ENCODE measurements at places on chromosomes 3 and 15.

DNA sequence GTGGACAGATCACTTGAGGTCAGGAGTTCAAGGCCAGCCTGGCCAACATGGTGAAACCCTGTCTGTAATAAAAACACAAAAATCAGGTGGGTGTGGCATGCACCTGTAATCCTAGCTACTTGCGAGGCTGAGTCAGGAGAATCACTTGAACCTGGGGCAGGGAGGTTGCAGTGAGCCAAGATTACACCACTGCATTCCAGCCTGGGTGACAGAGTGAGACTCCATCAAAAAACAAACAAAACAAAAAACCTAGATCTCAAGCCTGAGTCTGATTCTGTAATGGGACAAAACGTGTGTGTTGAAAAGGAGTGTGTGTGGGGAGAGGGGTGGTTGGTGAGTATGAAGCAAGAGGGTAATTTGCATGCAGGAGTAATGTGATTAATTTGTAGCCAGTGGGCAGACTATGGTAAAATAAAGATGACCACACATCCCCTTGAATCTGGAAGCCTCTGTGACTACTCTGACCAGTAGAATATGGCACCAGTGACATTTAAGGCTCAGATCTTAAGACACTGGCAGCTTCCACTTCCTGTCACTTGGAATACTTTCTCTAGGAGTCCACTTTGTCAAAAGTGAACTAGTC is 18.4 kb upstream of the OPA1 start:
- no peak for DNase-seq

DNA sequence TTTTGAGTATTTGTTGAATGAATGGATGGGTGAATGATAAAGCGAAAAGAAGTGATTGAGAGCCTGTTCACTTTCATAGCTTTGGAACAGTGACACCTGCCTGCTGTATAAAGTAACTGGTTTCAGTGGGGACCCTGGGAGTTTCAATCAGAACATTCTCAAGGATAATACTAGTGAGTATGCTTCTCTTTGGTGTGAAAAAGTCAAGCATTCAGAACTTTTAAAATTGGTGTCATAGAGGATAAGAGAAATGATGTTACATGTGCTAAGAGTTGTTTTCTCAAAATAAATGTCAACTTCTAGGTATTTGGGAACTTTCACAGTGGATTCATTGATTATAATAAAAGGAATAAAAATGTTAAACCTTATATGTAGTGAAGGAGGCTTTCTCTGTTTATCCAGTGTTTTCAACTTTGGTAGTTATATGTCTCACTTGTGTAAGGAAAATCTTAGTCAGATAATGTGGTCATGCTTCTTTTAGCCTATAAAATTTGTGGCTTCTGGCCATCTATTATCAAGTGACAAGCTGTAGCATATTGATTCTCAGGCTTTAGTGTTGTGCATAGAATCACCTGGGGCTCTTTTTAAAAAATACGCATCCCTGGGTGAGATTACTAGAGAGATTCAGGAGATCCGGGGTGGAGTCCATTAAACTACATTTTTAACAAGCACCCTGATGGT is 11.9 kb downstream of the LRCH3 start:
- DNase-seq = no peak

DNA sequence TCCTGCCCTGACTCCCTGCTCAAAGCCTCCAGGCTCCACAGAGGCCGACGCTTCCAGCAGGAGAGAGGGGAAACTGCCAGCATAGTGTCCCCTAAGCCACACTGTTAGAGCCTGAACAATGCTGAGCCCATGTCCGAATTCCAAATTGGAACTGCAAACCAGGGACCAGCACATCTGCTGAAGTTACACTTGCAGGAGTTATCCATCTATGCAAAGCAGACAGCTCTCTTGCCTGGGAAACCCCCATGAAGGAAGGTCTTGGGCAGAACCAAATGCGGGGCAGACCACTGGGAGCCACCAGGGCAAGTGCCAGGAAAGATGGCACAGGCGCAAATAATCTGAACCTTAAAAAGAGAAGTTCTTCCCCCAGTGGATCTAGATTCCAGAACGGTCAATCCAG is 625 bp downstream of the LRRC15 start:
- DNase-seq = no peak

GRCh38 chr15:87736891-87737389 is 519.6 kb downstream of the NTRK3 start:
- no peak for DNase-seq

DNA sequence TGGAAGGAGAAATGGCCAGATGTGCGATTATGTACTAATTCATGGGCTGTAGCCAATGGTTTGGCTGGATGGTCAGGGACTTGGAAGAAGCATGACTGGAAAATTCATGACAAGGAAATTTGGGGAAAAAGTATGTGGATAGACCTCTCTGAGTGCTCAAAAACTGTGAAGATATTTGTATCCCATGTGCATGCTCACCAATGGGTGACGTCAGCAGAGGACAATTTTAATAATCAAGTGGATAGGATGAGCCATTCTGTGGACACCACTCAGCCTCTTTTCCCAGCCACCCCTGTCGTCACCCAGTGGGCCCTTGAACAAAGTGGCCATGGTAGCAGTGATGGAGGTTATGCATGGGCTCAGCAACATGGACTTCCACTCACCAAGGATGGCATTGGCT is 490.9 kb upstream of the CBLB start:
- no peak for DNase-seq

- no peak for DNase-seq
These were observed 120.1 kb downstream of the VGLL4 start for GRCh38 chr3:11523572-11524101.

- DNase-seq = no peak
These were observed 121.7 kb upstream of the TPM1 start for GRCh38 chr15:62920682-62921502.

DNA sequence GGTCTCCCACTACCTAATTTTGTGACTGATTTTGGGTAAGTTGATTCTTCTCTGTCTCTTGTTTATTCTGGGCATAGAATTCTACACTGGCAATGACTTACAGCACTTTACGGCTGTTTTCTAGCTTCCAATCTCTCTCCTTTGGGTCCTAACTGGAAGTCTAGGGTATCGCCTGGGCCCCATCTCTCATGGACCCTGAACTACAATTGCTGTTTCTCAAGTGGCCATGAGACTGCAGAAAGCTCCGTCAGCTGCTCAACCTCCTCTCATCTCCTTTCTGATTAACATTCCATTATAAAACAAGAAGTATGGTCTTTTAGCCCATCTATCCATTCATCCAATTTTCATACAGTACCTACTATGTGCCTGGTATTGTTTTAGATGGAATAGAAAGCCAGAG is 4.4 kb upstream of the PXYLP1 start:
- no peak for DNase-seq

DNA sequence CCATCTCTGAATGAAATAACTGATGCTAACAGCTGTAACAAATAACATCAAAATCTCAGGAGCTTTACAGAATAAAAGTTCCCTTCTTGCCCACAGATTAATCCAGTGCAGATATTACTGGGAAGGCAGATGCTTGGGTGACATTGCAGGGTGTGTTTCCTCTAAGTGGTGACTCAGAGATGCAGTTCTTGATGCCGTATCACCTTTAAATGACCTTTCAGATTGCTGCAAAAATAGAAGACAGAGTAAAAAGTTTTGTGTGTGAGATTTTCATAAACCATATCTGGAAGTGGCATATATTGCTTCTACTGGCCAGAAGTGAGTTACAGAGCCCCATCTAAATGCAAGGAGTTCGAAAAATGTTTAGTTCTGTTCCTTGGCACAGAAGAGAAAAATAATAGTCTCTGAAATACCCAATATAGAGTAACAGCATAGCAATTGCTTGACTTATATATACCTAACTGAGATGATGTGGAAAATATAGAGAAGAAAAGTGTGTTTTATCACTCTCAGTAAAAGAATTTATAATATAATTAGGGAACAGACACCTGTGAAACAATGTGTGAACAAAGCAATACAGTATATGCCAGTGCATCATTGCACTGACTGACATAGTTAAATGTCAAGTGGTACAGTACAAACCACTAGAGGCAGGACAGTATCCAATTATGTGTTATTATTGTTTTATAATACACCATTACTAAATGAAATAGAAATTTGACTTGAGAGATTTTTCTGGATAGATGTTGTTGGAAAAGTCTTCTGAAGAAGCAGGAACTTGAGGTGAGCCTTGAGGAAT is 430.7 kb upstream of the CBLB start:
- DNase-seq = no peak

GRCh38 chr3:61897848-61898247 is 336.5 kb downstream of the PTPRG start:
- DNase-seq = no peak

DNA sequence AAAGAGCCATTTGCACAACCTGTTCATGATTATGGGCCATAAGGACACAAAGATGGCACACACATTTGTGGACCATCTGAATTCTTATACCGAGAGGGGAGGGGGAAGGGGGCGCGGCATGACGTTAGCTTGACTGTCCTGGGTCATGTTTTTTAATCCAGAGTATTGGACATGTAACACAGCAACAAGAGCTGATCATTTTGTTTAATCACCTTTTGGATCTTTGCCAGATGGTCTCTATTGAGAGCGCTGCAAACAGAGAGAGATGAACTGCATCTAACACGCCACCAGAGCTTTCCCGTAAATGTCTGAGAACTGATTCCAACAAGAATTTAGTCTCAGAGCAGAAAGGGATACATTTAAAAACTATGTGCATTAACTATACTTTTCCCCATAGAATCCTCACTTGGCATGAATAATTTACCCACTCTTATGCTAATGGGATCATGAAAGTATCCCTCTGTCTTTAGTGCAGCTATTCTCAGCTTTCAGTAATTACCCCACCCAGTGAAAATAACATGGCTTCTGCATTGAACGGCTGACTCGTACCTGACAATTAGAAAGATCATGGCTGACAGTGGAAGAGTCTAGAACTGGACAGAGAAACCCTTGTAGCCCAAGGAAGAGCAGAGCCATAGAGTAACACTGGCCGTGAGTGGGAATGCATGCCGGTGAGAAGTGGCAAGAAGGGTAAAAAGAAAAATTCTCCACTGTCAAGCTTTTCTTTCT is 22.6 kb downstream of the MEIS2 start:
- no peak for DNase-seq

DNA sequence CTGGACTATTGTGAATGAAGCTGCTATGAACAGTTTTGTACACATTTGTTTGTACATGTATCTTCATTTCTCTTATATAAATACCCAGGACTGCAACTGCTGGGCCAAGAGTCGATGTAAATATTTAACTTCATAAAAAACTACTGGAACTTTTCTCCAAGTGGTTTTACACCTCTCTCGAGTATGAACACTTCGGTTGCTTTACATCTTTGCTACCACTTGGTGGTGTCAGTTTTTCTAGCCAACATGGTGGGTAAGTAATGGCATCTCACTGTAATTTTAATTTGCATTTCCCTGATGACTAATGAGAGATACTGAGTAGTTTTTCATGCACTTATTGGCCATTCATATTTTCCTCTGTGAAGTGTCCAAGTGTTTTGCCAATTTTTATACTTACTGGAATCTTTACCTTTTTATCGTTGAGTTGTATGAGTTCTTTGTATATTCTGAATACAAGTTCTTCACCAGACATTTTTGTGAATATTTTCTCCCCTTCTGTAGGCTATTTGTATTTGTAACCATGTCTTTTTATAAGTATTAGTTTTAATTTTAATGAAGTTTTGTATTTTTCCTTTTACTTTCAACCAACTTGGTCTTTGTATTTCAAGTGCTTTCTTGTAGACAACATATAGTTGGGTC is 44.4 kb downstream of the PCOLCE2 start:
- DNase-seq = no peak

- DNase-seq = no peak
These were observed 46.6 kb upstream of the TCF12 start for GRCh38 chr15:56871867-56872266.

DNA sequence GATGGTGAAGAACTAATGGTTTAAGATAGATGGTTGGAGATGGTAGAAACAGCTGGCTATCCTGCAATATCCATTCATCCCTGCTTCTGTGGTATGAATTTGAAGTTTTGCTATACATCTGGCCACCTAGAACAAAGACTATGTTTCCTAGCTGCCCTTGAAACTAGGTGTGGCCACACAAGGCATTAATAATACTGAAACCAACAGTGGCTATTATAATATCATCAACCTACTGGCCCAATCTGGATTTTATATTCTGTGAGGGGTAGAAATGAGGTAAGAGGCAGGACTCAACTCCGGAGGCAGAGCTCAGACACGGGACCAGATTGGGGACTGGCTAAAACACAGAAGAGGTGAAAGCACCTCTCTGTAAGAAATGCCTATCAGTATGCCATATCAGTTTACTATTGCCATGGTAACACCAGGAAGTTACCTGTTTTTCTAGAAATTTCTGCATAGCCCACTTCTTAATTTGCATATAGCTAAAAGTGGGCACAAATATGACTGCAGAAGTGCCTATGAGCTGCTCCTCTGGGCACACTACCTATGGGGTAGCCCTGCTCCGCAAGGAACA is 8.4 kb downstream of the IFT80 start:
- no peak for DNase-seq

DNA sequence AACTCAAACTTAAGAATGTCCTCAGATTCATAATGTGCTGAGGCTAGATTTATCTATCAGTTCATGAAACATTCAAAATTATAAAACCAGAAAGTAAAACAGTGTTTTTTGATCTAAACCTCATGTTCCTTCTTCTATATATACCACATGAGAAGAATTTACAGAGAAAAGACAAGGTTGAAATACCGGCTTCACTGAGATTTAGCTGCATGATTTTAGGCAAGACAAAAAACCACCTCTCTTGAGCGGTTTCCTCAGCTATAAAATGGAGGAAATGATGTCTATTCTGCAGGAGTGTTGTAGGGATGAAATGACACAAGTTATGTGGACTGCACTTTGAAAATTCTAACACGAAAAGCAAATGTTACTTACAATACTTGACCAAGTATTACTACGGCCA is 80.6 kb upstream of the FOXB1 start:
- DNase-seq = no peak

DNA sequence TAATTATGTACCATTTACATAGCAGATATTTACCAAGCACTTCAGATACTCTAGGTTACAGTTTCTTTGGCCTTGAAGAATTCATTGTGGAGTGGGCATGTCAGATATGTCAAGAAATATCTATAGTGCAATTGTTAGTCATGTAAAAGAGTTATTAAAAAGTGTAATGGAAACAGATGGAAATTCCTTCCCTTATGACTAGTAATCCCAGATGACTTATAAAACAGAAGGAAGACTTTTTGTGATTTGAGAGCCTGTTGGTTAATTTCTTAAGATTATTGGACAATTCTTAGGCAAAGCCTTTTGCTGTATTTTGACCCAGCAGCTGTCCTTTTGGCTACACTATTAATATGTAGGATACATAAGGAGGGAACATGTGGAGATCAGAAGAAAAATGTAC is 708.9 kb upstream of the NECTIN3 start:
- no peak for DNase-seq

- DNase-seq = no peak
These were observed 392.6 kb upstream of the ADAMTS9 start for GRCh38 chr3:65080432-65080831.

Measured in neuronal stem cell (in vitro differentiated cells).